ENCODE measurements at places on chromosomes 11 and 22.

- DNase-seq, result no peak
These were observed 14.9 kb downstream of the TMEM121B start for GRCh38 chr22:17106161-17106784.

- DNase-seq, result no peak
These were observed 58.4 kb downstream of the NTM start for GRCh38 chr11:131428853-131429252.

- no peak for DNase-seq
These were observed 1848.3 kb upstream of the RAG2 start for GRCh38 chr11:38446336-38446735.

GRCh38 chr11:101705972-101706371 is 122.2 kb upstream of the TRPC6 start:
- DNase-seq, result no peak

DNA sequence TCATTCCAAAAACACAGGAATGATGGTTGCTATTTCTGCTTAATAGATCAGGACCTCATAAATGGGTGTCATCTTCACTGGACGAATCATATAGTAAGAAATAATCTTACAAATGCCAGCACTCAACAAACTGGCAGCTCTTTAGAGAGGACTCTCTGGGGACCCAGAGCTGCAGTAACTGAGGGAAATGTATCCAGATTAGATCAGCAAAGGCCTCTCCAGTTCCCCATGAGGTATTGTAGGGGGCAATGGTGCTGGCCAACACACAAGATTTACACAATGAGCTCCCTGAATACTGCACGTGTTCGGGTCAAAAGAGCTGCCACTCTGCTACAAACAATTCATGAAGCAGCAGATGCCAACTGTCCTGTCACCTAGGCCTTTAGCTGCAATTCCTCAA is 110.2 kb downstream of the RBFOX2 start:
- no peak for DNase-seq

DNA sequence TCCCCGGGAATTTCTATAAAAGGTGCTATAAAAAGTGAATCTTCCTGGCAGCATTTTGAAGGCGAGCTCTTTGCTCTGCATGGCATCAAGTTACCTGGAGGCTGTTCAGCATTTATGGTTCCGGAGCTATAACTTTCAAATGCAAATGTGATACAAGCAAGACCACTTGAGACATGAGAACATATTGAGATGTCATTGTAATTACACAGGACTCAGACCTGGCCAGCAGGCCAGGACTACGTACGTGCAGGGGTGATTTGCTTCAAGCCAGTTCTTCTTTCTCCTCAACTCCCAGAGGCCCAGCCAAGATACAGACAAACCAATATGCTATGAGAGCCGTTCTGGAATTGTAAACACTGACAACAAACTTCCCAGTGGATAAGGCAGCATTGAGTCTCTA is 227.4 kb upstream of the FAT3 start:
- DNase-seq, result no peak

DNA sequence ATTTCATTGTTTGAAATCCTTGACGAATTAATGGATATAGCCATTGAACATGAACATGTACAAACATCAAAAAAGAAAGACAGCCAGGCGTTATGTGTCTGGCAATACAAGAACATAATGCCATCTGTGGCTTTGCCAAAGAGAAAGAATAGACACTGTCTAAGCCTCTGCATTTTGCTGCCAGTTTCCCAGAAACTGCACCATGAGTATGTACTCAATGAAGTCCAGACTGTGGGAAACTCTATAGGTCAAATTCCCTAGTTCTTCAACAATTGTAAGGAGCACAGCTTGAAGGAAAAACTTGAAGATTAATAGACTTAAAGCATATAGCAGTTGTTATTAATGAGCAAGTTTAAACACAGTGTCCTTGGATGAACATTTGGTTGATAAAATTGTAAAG is 71.3 kb downstream of the BBOX1 start:
- no peak for DNase-seq

GRCh38 chr22:28788601-28789000 is 11.8 kb downstream of the XBP1 start:
- DNase-seq, result no peak

DNA sequence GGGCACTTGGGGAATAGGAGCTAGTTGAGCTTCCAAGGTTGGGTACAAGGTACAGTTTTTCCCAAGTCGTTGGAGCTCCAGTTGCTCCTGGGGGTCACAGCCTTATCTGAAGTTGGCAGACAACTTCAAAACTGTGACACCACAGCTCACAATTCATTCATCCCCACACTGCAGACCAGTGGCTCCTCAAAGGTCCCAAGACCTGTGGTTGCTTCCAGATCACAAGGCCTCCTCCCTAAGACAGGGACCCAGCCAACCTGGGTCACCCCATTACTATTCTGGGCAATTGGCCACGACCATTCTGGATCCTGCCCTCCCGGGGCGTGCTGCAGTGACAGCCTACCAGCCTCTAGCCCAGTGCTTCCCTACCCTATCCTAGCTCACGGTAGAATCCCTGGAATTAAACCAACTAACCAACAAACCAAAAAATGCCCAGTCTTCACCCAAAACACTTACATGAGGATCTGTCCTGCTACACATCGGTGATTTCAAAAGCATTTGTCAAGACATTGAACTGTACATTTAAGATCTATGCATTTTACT is 862 bp upstream of the PDXP start:
- DNase-seq, result no peak

DNA sequence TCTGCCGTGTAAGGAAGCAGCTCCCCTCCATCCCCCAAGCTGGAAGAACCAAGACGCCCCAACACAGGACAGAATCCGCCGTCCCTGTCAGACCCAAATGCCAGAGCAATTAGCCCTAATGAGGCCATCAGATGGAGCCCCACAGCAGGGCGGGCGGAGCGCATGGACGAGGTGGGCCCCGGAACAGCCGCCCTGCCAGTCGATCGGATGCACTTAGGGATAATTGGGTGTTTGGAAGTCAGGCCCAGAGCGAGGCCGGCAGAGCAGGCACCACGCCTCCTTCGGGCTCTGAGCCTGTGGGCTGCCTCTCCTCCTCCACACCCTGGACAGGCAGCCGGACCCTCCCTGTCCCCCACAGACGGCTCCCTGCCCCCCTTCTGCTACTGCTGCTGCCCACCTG is 5.5 kb upstream of the TH start:
- DNase-seq, result no peak

Measured in cortex of kidney (tissue), 1 donor.